ENCODE measurements at places on chromosomes 11 and 22.

GRCh38 chr11:1845561-1846452, 7.0 kb downstream of the TNNI2 start:
- no peak for DNase-seq

- DNase-seq, result no peak
These were observed 265.1 kb downstream of the NELL1 start for GRCh38 chr11:20934516-20934915.

DNA sequence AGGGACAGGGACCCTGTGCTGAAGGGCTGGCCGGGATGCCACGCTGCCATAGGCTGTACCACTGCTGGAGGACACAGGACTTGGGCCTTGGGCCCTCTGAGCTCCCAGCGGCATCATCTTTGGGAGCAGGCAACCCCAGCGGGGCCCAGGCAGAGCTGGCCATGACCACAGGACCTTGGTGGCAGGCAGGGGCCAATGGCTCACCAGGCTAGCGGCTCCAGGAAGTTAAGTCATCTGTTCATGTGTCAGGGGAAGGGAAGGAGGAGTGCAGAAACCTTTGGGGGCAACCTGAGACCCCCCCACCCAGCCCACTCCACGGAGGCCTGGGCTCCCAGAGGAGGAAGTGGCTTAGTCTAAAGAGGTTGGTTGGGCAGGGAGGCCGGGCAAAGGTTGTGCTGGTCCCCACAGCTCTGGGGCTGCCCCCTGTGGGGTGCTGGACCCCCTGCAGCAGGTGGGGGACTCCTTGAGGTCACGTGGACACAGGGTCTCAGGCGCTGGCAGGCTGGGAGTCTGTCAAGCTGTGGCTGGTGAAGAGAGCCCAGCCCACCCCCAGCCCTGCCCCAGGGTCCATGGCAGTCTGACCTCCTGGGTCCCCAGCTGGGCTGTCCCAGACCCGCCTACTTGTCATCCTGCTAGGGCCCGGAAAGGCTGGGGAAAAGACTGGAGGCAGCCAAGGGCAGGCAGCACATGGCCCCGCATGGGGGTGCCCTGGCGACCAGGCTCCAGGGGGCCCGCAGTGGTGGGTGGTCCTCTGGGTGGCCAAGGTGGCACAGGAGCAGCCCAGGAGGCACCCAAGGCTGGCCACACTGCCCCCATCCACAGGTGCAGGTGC, 184.3 kb downstream of the IGLL1 start:
- no peak for DNase-seq

GRCh38 chr22:23398701-23399366, 181.3 kb downstream of the IGLL1 start:
- DNase-seq, result no peak

- DNase-seq, result no peak
These were observed 21.9 kb downstream of the CASP12 start for GRCh38 chr11:104876324-104876723.

DNA sequence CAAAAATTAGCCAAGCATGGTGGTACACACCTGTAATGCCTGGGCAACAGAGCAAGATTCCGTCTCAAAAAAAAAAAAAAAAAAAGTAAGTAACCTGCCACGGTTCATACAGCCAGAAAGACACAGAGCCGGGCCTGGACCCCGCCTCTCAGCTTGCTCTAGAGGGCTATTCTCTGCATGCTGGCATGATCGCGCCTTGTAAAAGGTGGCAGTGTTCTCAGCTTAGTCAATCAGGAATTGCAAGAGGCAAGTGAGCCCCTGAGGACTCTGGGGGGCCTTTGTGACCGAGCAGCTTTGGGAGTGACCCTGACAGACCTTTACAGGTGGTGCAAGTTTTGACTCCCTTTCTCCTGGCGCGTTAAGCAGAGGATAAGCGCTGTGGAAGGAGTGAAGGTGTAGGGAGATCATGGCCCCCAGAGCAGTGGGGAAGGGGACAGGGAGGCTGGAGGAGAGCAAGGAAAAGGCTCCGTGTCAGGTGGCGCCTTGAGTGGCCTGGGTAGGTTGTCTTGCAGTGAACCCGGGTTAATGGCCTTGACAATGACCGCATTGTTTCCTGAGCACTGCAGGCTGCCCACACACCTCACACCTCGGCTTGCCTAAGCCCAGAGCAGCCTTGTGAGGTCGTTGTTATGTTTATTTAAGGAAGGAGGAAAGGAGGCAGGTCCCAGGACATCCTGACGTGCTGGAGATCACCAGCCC, 48.9 kb downstream of the CDPF1 start:
- DNase-seq, result no peak

DNA sequence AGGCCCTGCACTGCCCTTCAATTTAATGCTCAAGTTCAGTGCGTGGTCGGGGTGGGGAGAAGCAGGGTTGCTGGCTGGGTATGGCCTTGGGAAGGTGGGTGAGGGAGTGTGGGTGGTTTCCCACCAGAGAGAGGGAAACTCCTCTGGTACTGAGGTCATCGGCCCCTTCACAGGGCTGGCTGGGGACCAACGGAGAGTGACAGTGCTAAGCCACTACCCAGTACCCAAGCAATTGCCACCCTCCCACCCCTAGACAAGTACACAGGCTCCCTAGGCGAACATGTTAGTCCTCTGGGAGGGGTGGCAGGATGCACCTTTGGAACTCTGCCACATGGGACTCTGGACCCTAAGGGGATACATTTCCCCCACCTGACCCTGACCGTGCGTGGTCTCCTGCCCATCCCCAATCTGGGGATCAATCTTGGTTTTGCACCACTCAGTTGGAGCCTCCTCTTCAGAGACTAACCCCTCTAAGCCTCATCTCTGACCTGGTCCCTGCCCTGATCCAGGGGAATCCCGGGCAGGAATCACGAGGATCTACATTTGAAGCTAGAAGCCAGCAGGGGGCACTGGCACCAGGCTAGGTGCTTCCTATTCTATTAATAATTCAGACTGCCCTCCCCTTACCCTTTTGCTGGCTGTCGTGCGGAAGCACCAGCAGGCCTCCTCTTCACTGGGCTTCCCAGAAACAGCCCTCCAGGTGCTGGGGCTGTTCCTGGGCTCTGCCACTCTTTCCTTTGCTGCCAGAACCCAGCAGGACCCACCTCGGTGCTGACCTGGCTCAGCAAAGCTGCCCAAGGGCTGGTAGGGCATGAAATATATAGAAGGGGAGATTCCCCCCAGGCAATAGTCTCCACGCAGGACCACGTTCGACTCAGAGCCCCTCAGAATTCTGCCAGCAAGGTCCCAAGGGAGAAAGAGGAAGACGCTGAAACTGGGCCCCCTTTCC, 377.7 kb downstream of the TENM4 start:
- no peak for DNase-seq
